ENCODE measurements at places on chromosomes 3 and 15.

DNA sequence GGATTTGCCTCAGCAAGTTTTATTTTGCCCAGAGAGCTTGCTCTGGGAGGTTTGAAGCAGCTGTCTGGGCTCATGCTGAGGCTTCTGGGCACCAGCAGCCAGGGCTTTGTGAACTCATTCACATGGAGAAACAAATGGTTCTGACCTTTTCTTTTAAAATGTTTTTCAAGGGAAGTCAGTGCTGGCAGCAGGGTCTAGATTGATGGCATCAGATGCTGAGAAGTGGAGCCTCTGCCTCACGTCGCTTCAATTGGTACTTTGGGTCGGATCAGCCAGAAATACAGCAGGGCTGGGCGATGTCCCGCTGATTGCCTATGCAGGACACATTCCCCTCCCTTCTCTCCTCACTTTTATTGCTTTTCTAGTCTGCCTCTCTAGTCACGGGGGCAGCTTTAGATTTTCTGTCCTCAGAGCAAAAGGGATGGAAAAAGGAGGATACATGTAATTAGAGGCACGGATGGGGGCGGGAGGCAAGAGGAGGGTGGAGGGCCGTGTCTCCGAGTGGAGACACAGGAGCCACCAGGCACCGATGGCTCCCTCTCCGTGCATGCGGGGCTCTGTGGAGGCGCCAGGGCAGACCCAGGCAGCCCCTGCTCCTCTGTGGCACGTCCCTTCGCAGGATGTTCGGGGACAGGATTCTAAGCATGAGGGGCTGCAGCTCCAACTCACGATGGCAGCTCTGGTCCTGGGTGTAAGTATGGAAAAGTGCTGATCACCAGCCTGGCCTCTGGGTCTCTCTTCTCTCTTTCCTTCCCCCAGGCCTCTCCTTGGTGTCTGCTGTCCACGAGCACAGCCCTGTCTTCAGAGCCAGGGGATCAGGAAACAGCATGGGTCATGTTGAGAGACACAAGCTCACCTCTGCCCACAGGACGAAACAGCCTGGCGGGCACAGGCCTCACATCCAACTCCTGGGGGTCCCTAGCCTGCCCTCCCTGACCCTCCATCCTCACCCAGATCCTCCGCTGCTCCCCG, 116.1 kb downstream of the FAM43A start:
- no peak for DNase-seq

- DNase-seq: no peak
Measured at GRCh38 chr15:51924156-51925068, 47.2 kb downstream of the LEO1 start.

DNA sequence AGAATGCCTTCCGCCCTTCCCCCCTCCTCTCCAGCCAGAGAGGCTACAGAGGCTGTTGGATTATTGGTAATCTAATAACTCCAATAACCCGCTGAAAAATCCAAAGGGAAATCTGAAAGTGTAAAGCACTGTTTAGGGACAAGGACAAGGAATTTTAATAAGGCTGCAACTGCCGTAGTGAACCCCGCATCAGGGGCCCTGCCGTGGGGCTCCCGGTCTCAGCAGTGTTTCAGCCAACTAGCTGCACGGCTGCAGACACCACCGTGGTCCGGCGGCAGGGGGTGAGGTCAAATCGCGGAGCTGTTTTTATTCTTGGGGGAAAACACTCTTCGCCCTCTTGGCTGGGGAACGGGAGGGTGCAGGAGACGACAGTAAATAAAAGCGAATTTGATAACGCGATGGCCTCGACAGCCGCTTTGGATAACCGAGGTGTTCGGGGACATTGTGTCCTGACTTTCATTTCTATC, 6.1 kb downstream of the BCL6 start:
- DNase-seq: no peak

DNA sequence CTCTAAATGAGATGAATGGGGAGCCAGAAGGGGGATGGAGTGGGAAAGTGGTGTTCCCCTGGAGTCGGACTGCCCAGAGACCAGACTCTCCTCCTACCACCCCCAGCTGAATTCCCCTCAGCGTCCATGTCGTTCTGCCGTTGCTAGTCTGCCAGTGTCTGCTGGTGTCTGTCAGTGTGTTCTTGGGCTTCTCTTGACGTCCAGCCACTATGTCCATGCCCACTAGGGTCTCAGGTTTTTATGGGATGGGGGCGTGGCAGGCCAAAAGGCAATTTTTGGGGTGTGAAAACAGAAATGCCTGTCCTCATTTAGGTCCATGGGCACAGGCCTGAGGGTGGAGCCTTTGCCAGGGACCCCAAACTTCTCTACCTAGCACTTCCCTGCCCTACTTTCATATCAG, 589.6 kb downstream of the IGSF11 start:
- no peak for DNase-seq

DNA sequence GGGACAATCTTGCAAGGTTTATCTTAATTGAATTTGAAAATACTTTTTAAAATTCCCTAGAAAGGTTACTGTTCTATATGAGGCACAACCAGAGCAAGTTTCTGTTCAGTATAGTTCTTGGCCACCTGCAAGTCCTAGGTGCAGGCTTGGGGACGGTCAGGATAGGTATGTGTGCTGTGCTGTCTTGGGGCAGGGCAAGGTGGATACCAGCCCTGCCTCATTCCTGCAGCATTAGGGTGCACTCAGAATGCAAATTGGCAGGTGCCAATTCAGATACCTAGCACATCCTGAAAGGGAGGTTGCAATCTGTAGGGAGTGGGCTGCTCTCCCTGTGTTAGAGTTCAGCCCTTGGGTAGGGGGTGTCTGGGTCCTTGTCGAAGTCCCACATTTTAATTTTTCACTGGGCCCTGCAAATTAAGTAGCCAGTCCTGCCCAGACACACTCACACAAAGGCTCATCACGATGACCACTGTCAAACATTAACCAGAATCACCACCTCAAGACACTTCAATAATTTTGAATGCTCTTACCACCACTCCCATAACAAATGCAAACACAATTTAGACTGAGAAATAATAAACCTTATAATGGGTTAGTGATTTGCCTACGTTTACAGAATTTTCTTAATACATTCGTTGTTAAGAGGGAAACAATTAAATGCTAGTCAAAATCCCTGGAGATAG, 838.0 kb upstream of the NR2F2 start:
- no peak for DNase-seq

DNA sequence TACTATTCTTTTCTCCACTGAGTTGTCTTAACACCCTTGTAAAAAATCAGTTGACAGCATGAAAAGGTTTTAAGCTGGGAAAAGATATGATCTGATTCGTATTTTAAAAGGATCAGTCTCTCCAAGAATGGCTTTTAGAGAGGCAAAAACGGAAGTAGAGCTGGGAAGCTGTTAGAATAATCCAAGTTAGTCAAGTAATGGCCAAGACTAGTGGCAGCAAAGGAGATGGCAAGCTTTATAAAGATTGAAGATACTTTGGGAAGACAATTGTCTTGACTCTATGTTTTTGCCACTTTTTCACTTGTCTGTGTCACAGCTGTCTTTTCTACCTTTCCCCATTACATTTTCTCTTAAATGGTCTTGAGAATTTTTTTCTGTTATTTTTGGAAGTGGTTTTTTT, 243.5 kb upstream of the MANF start:
- DNase-seq: no peak

- no peak for DNase-seq
Measured at GRCh38 chr3:46681856-46682540, 11.5 kb downstream of the ALS2CL start.

- DNase-seq: no peak
Measured at GRCh38 chr3:43036621-43037423, 57.7 kb downstream of the GASK1A start.

DNA sequence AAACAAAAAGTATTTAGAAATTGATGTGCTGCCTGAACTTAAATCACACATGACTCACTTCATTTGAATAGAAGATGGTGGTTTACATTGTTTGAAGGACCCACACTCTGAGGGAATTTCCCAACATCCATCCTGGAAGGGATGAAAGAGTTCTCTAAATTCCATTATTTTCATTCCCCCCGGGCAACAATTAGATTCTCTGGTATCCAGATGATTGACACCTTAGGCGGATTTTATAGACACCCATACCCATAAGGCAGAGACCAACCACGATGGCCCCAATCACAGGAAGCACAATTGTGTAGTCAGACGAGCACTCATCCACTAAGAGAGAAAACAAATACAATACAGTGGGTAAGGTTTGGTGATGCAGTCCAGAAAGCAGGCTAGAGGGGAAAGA, 24.6 kb upstream of the MCCC1 start:
- DNase-seq: no peak

DNA sequence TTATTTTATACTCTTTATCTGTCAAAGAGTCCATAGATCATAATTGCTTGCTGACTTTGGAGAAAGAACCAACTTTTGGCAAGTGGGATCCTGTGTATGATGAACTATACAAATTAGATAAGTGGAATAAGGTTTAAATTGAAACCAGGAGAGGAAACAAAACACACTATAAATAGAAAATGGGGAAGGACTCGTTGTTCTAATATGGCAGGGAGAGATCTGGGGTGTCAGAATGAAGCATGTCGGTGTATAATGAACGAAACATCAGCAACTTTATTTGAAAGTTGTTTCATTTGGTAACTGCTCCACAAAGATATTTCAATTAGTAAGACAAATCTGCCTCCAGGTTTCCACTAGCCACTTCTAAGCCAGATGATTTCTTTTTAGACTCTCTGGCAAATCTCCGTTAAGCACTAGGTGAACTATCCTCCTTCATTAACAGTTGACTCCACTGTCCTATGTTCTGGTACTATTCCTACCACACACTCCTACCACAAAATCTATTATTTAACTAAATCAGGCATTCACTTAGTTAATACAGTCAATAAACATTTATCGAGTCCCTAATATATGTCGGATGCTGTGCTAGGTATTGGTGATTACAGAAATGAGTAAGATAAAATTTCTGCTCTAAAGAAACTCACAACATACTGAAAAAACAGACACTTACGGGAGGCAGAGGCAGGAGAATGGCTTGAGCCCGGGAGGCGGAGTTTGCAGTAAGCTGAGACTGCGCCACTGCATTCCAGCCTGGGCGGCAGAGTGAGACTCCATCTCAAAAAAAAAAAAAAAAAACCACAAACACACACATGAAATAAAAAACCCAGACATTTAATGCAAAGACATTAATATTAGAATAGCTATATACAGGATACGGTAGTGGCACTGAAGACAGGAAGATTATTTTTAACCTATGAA, 20.1 kb downstream of the SLC15A2 start:
- DNase-seq: no peak

DNA sequence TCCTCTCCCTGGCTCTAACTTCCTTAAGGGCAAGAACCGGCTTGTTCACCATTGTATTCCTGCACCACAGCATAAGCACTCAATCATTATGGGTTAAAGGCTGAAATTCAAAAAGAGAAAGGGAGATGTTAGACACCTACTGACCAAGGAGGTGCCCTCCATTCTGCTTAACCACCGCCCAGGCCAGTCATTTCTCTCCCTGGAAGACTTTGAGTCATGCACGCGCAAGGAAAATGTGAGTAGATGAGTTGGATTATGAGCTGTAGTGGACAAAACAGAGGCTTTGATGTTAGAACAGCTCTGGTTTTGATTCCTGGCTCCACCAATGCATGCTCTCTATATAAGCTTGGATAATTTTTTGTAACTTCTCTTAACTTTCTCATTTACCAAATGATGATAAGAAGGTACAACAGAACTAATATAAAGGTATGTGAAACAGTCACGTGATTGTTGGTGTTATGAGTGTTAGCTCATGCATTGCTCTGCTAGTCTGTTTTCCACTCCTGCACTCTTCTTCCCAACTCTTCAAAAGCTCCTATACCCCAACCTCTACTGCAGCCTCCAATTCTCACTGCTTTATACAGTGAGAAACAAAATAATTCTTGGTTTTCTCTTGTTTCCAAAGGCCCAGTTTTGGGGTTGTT, 148.4 kb upstream of the ATP11B start:
- DNase-seq: no peak

GRCh38 chr15:96058103-96058851, 272.2 kb upstream of the NR2F2 start:
- no peak for DNase-seq

GRCh38 chr3:170689893-170690660, 104.2 kb upstream of the SLC7A14 start:
- no peak for DNase-seq

DNA sequence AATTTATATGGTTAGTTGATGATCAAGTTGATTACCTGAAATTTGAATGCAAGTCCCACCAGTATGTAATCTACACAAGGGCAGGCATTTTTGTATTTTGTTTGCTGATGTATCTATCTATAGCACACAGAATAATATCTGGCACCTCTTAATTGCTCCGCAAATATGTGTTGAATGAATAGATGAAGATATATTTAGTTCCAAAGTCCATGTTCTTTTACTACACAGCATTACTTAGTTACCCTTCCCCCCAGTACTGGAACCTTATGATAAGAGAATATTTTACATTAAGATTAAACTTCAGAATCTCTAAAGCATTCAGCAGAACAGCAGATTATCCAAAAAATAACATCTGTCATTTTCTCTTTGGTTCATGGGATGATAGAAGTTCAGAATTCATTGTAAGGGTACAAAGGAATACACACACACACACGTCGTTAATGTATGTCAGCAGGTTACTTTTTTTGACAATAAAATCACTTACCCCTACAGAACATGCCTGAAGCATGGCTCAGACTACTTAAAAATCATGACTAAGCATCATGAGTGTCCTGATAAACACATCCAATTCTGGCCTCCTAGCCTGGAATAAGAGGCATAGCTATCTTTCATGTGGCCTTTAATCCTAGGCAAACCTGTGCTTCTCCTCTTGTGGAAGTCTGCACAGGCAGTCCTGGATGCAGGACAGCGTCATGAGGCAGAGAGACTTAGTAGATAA, 148.9 kb upstream of the TBC1D5 start:
- DNase-seq: peak; percentile 16

DNA sequence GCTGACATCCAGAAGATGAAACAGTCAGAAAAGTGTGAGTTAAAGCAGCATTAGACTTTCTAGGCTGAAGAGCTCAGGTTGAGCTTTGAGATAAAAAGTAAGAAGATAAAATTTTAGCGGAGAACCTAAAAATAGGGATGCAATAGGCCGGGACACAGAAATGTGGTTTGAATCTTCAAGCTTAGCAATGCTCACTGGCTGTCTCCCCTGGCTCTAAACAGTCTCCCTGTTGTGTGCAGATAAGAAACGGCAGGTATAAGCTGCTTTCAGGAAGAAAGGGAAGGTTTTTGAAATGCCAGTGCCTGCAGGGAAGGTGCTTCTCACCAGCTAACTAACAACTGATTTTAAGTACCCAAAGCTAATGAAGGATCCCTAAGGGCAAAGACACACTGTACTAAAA, 718.7 kb upstream of the SGO1 start:
- DNase-seq: no peak

- DNase-seq: no peak
Measured at GRCh38 chr3:196867155-196867506, 589 bp upstream of the SENP5 start.

DNA sequence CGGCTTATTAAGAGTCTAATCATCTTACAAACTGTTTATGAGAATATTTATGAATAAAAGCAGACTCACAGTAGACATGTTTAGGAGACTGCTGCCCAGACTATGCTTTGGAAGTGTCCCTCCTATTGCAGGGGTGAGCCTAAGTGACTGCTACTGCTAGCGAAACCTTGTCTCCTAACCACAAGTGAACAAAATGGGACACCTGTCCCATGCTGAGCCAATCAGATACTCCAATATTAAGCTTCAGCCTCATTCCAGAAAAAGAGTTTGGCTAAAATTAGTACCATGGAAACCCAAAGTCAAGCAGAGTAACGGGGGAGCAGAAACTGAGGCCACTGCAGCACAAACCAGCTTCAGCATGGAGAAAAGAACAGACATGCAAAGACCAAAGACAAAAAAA, 4.6 kb downstream of the DENND6A start:
- DNase-seq: no peak

Data from HS-5 (cell line).